ENCODE measurements at places on chromosomes 7 and 10.

DNA sequence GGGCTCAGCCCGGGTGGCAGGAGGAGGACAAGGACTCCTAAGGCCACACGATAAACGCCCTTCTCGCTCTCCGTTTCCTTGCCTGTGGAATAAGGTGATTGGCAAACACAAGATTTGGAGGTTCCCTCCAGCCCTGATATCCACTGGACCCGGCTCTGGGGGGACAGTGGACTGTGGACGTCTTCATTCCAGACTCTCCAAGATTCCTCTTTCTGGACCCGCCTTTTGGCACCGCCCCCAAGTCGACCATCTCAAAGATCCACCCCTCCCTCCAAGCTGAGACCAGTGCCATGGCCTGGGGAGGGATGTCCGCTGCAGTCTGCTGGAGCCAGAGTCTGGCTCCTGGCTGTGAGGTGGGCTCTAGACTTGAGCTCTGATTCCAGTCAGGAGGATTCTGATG lies 23.6 kb downstream of the ZNF783 start:
- no peak for DNase-seq

DNA sequence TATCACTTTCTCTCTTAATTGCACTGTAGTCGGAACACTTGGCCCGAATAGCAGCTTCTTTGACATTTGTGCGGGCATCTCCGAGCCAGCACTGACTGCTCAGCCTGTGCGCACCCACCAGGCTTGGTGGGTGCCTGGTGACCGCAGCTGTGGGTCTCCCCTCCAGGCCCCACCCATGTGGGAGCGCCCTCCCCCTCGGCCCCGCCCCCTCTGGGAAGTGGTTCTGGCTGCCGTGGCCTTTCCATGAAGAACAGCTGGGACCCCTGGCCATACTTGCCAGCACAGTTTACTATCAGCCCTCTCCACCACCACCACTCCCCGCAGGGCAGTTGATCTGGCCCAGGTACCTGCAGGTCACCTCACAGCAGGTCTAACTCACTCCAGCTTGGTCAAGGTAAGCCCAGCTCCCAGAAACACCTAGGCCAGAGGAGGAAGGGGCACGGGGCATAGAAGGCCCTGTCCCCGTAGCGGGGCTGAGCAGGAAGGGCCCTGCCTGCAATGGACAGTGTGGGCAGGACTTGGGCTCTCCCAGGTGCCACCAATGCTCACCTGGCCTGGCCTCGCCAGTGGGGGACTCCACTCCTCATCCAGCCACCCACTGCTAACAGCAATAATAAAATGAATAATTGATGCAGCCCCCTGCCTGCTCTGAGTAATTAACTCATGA lies 5.8 kb downstream of the RASGEF1A start:
- no peak for DNase-seq

- DNase-seq: no peak
Observed at GRCh38 chr10:123781956-123782500, 109.6 kb downstream of the CPXM2 start.

DNA sequence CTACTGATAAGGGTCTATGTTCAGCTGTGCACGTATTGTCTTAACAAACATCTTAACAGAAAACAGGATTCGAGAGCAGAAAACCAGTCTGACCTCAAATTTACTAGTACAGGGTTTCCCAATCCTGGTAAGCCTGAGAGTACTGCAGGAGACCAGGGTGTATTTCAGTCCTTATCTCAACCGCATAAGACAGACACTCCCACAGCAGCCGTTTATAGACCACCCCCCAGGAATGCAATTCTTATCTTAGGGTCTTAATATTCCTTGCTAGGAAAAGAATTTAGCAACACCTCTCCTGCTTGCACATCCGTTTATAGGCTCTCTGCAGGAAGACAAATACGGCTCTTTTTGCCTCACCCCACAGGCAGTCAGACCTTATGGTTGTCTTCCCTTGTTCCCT lies 277.3 kb downstream of the SDK1 start:
- DNase-seq: no peak

GRCh38 chr10:103922659-103923058 lies 4.7 kb upstream of the STN1 start:
- DNase-seq: no peak

DNA sequence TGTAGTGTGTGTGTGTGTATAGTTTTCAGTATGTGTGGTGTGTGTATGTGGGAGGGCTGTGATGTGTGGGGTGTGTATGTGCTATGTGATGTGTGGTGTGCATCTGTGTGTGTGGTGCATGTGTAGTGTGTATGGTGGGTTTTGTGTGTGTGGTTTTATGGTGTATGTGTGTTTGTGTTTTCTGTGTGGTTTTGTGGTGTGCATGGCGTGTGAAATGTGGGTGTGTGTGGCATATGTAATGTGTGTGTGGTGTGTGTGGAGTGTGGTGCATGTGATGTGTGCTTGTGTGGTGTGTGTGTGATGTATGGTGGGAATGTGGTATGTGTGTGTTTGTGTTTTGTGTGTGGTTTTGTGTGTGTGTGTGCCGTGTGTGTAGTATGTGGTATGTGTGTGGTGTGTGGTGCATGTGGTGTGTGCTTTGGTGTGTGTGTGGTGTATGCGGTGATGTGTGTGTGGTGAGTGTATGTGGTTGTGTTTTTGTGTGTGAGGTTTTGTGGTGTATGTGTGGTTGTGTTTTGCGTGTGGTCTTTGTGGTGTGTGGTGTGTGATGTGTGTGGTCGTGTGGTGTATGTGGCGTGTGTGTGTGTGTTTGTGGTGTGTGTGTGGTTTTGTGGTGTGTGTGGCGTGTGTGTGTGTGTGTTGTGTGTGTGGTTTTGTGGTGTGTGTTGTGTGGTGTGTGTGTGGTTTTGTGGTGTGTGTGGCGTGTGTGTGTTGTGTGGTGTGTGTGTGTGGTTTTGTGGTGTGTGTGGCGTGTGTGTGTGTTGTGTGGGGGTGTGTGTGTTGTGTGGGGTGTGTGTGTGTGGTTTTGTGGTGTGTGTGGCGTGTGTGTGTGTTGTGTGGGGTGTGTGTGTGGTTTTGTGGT lies 18.0 kb upstream of the PPP2R2D start:
- DNase-seq: no peak

GRCh38 chr10:44348496-44348895 lies 36.4 kb downstream of the CXCL12 start:
- DNase-seq: no peak

DNA sequence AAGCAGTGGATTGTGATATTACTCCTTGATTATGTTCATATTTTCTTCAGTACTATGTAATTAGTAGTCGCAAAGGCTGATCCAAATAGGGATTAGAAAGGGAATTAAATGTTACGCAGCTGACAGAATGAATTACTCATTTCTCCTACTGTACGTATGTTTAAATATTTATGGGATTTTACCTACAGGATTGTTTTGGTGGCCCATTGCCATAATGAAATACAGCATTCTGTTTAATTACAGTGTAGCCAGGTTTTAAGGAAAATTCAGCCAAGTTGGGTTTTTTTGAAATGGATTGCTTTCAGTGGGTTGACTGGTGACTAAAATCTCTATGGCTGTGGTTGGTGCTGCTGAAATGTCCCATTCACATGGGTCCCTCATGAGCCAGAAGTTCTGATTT lies 197.7 kb upstream of the GRB10 start:
- no peak for DNase-seq

GRCh38 chr7:30757342-30757692 lies 5.4 kb downstream of the INMT start:
- no peak for DNase-seq

DNA sequence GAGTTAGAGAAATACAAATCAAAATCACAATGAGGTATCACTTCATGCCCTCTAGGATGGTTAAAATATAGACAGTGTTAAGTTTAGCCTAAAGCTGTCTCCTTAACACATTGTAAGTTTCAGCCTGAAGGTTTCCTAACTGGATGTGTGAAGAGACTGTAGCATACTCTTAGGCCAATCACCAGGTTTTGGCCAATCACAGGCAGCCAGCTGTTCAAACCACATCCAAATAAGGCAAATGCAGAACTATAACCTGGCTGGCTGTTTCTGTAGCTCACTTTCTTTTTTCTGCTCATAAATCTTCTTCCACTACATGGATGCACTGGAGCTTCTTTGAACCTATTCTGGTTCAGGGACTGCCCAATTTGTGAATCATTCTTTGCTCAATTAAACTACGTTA lies 19.7 kb downstream of the ESYT2 start:
- peak; percentile 6 for DNase-seq

GRCh38 chr7:32591938-32592337 lies 96.6 kb downstream of the AVL9 start:
- DNase-seq: no peak

GRCh38 chr10:78634389-78634815 lies 434.4 kb upstream of the ZMIZ1 start:
- DNase-seq: no peak

GRCh38 chr7:44757739-44758138 lies 9.1 kb downstream of the ZMIZ2 start:
- DNase-seq: no peak

DNA sequence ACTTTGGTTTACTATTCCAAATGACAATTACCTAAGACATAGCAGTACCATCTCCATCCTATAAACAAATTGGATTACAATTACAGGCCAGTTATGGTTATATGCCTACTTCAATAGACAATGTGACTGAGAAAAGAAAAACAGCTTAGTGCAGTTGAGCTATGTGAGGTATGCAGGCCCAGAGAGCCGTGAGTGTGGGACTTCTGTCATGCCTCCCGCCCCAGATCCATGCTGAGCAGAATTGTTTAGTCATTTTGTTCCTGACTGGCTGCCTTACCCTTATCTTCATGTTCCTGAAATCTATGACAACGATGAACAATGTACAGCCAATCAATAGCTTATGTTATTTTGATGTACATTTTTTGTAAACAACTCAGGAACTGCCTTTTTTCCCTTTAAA lies 21.7 kb downstream of the LARP4B start:
- no peak for DNase-seq

DNA sequence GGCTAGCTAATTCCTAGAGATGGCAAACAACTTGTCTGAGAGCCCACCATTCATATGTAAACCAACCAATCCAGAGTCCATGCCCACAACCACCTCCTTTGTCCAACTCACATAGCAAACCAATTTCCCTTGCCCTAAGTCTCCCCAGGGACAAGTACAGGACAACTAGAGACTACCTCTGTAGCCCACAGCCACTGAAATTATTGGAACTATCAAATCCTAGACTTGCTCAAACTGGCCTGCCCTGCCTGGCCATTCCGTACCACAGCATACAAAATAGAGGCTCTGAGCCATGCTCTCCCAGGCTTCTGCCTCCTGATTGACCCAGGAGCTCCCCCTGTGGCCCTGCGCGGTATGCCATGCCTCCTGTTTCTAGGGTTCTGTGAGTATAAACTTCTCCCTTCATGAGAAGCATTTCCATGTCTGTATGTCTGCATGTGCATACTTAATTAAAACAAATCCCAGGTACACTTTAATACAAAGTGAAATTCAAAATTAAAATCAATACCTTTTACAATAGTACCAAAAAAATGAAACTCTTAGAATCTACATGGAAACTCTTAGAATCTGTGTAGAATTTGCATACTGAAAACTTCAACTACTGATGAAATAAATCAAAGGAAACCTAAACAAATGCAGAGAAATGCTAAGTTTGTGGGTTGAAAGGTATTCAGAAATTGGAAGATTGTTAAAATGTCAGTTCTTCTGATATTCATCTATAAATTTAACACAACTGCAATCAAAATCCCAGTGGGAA lies 4.0 kb upstream of the HECW1 start:
- DNase-seq: no peak

- no peak for DNase-seq
Observed at GRCh38 chr7:123749537-123749857, 694 bp upstream of the WASL start.

GRCh38 chr10:111211706-111212105 lies 134.9 kb downstream of the ADRA2A start:
- no peak for DNase-seq

GRCh38 chr10:94680544-94680943 lies 3.0 kb upstream of the CYP2C18 start:
- no peak for DNase-seq

DNA sequence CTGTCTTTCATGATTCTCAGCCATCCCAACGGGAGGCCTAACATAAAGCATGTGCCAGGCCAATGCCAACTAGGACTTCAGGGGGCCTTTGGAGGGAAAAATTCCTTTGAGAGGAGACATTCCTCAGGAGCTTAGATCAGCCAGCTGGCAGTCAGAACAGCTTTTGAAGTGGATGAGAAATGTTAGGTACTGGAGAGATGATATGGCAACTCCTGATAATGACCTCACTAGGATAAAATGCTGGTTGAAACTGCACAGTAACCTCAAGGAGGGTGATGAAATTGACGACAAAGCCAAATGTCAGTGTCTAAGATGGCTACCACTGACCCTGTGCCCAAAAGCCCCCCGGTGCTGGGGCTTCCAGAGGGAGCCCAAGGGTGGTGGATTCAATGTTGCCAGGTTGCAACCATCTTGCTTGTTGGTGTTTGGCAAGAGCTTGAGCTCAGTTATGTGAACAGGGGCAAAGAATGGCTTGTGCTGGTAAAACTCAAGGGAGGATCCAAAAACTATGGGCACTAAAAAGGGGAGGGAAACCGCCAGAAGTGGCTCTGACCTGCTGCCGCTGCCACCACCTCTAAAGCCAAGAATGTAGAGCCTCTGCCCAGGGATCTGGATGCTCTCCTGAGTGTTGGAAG lies 121.2 kb downstream of the UBE2H start:
- DNase-seq: no peak

- peak; percentile 28 for DNase-seq
Observed at GRCh38 chr7:98294798-98295382, 13.4 kb downstream of the BRI3 start.

- DNase-seq: no peak
Observed at GRCh38 chr7:49980465-49980864, 112.6 kb downstream of the ZPBP start.

GRCh38 chr7:68158686-68159295 lies 1162.2 kb downstream of the TYW1 start:
- DNase-seq: no peak

DNA sequence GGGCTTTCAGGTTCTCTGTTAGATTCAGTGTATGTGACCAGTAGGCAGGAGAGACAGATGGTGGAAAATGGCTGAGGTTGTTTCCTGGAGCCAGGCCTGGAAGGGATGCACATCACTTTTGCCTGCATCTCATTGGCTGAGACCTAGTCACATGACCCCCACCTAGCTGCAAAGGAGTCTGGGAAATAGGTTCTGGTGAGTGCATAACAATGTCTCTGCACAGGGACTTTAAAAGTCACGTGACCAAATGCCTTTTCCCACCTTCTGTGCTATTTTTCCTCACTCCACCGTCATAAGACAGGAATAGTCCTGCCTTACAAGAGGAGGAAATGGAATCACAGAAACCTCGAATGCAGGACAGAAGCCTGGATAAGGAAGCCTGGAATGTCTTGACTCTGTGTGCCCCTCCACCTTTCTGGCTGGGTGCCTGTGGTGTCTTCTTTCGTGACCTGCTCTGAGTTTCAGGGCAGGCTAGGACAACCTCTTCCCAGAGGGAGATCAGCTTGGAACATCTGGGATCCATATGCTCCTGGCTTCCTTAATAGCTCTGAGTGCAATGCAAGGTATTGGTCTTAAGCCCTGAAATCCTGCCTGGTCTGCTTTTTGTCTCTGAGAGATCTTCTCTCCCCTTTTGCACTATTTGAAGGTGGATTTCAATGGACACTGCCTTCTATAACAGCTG lies 139.9 kb upstream of the ZNF438 start:
- DNase-seq: no peak

- DNase-seq: no peak
Observed at GRCh38 chr10:17783751-17784150, 25.4 kb upstream of the MRC1 start.

GRCh38 chr7:9201928-9202327 lies 768.5 kb downstream of the NXPH1 start:
- DNase-seq: no peak

GRCh38 chr7:101824440-101824839 lies 7.0 kb downstream of the CUX1 start:
- no peak for DNase-seq
